Occipital lobe (tissue), 3 donors: ENCODE measurements at places on chromosomes 2 and 18.

GRCh38 chr2:235227590-235227989 is 266.3 kb upstream of the AGAP1 start:
- no peak for DNase-seq

GRCh38 chr2:239818531-239819011 is 206.6 kb downstream of the NDUFA10 start:
- DNase-seq = no peak

- DNase-seq = no peak
Measured at GRCh38 chr2:122205641-122206040, 450.2 kb downstream of the TSN start.

- no peak for DNase-seq
Measured at GRCh38 chr2:129281791-129282530, 697.5 kb upstream of the RAB6C start.

- no peak for DNase-seq
Measured at GRCh38 chr18:46700066-46700824, 43.2 kb upstream of the LOXHD1 start.

DNA sequence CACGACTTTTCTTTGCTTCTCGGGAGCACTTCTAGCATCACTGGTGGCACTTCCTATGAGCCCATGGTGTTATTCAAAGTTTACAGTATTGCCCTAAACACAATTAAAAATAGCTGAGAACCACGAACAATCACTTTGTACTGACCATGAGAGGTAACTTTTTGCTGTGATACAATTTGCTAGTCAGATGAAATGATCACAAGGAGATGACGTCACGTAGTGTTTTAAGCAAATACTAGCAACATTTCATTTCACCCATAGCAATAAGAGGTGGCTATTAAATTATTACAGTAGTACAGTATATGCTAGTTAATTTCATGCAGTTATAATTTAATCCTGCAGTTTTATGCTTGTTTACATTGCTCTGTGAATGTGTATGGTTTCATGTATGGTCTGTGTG is 108.9 kb upstream of the DOK6 start:
- DNase-seq = no peak

- peak; percentile 51 for DNase-seq
Measured at GRCh38 chr2:20378891-20379519, 28.4 kb upstream of the PUM2 start.

DNA sequence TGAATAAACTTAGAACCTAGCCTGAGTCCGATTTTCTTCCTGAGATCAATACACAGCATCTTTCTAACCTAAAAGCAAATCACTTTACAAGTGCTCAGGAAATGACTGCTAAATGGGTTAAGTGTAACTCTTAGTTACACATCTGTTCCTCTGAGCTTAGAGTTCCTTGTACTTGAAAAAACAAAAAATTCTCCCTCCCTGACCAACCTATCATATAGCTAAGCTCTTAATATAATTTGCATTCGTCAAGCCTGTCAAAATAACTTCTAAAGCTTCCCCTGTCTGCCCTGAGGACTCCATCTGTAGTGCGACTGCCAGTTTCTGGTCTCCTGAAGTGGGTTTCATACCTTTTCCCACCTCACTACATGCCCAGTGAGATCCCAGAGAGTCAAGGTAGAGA is 190.4 kb downstream of the NCK2 start:
- DNase-seq = no peak

- DNase-seq = no peak
Measured at GRCh38 chr2:178829299-178829960, 22.2 kb upstream of the TTN start.

- no peak for DNase-seq
Measured at GRCh38 chr18:59660786-59661743, 36.2 kb downstream of the CCBE1 start.

DNA sequence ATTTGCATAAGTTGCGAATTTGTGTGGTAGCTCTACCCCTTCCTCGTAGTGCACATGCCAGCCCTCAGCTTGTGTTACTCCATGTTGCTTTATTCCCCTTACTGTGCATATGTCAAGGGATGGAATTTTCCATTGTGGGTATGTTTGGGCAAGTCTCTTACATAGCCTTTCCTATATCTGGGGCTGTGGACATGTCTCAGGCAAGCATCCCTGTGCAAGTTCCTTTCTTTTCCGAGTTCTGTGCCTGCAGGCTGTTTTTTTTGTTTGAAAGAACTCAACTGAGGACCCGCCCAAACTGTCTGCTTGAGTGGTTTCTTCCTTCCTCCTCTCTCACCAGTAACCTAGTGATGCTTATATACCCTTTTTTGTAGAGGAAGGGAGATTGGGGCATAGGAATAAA is 1739.1 kb upstream of the PIK3C3 start:
- no peak for DNase-seq

DNA sequence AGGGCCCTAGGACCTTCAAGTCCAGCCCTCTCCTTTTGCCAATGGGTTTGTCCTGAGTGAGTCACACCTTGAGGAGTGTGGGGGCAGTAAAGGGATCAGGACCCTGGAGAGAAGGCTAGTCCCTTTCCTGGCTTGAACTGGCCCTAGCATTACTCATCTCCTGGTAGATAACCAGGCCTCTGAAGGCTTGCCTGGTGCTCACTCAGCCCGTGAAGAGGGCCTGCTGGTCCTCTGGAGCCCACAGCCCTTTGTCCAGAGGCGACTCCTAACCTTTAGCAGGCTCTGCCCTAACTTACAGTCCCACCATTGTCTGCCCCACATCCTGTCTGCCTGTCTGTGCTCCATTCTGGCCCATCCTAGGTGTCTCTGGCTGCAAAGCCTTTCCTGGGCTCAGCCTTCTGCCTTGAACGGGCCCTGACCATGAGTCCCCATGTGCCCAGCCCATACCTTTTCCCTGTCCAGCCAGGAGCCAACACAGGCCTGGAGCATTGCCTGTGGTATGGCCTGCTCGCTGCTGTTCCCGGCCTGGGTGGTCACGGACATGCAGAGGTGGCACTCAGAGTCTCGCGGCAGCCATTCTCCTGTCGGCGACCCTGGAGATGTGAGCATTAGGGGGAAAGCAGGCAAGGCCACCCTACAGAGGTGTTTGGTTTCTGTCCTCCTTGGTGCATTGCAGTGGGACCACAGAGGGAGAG is 5.0 kb downstream of the SFTPB start:
- no peak for DNase-seq

GRCh38 chr2:146642066-146642465 is 1202.8 kb upstream of the ACVR2A start:
- DNase-seq = no peak

DNA sequence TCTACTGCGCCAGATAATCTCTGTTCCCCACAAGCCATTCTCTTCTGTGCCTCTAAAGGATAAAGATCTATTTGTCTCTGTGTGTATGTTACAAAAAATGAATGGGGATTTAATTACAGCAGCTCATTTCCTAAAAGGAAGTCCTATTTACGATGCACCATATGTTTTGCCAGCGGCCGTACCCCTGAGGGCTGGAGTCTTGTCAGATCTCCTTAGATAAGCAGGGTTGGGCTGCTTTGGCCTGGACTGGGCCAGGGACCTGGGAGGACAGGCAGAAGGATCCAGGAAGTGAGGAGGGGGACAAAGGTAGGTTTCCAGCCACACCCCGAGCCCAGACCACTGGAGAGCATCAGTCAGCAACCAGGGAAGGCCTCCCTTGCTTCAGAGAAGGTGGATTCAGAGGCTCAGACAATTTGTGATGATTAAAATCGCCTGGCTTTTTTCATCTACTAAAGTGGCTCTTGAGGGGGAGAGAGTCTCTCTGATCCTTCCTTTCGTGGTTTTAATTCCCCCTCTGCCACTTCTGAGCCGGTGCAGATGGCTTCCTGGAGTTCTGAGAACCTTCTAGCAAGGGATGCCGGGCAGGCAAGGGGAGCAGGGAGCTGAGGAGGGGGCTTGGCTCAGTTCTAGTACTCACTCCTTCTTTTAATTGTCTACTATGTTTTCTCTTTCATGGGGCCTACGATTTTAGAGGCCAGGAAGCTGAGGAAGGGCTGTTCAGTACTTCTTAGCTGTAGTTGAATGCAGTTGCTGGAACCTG is 42.1 kb downstream of the MYCN start:
- no peak for DNase-seq

DNA sequence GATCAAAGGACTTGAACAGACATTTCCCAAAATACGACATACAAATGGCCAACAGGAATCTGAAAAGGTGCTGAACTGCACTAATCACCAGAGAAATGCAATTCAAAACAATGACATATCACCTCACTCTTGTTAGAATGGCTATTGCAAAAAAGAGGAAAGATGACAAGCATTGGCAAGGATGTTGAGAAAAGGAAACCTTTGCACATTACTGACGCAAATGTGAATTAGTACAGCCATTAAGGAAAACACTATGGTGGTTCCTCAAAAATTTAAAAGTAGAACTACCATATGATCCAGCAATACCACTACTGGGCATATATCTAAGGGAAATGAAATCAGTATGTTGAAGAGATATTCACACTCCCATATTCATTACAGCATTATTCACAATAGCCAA is 57.7 kb upstream of the ASPRV1 start:
- DNase-seq = no peak

GRCh38 chr2:219484343-219485200 is 14.1 kb upstream of the GMPPA start:
- DNase-seq = no peak

GRCh38 chr18:60232541-60232940 is 140.0 kb downstream of the MC4R start:
- no peak for DNase-seq

GRCh38 chr2:238387332-238387731 is 39.4 kb upstream of the ASB1 start:
- no peak for DNase-seq

GRCh38 chr18:44035554-44035953 is 645.1 kb upstream of the SETBP1 start:
- DNase-seq = no peak

- DNase-seq = no peak
Measured at GRCh38 chr2:57450170-57450569, 596.4 kb upstream of the VRK2 start.

- DNase-seq = no peak
Measured at GRCh38 chr2:124693156-124693555, 668.1 kb downstream of the CNTNAP5 start.

DNA sequence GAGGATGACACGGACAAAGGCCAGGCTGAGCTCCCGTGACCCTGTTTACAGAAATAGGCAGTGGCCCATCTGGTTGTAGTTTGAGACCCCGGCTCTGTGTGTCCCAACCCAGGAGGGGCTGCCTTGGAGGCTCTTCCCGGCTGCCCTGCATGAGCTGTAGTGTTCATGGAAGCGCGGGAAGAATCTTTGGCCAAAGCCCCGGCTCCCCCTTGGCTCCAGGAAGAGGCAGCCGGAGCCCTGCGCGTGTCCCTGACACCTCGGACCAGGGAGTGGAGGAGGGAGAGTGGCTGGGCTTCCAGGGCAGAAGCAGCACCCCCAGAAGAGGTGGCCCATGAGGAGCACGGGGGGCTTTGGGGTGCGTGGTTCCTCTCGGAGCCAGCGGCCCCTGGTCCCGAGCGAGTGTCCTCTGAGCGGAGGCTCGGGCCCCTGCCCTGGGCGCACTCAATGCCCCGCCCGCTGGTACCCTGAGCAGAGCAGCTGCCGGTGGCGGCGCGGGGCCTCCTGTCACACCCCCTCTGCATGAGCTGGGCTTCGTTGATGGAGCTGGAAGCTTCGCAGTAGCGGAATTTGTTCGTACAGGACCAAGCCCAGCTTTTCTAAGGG is 21.7 kb downstream of the GPR35 start:
- no peak for DNase-seq

- no peak for DNase-seq
Measured at GRCh38 chr2:194706179-194706578, 950.8 kb upstream of the SLC39A10 start.

DNA sequence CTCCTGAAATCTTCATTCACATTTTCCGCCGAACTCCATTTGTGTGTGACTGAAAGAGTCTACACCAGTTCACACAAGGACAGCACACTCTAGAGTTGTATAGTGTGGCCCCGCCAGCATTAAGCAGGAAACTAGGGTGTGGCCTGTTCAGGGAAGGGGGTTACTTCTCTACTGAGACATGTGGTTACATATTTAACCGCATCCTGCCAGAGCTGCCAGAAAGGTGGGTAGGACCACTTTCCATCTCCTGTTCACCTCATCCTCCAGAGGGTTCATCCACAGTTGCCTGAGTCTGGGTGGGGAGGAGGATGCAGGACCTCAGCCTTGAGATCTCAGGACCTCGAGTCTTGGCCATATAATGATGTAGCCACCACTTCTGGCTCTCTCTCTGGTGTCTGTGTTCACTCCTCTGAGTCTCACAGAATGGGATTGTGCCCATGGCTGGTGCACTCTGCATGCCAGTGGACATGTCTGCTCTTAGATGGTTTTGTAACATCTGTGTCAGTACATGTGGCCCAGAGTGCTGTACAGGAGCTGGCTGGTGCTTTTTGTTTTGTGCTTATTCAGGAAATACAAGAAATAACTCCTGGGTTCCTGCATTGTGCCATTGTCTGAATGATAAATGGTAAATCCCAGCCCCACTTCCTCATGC is 7.7 kb upstream of the SP140L start:
- DNase-seq = no peak

GRCh38 chr2:14039134-14039533 is 593.4 kb upstream of the LRATD1 start:
- DNase-seq = no peak

DNA sequence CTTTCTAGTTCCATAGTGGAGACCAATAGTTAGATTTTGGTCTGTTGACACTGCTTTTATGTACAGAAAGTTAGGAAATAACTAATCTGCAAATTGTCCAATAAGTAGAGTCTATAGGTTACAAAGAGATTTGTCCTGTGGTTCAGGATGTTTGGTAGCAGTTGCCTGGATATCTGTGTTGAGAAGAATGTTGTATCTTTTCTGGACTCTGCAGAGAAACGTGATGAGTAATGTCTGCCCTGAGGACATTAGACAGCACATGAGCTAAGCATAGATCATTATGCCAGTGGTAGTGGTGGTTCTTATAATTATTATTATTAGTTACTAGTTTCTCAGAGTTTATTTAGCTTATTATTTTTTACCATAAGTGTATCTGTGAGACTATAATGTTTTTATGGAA is 65.8 kb downstream of the ANKRD62 start:
- no peak for DNase-seq

- peak; percentile 0 for DNase-seq
Measured at GRCh38 chr2:136920652-136921333, 155.4 kb downstream of the THSD7B start.

GRCh38 chr2:129742415-129743180 is 236.9 kb upstream of the RAB6C start:
- DNase-seq = no peak

DNA sequence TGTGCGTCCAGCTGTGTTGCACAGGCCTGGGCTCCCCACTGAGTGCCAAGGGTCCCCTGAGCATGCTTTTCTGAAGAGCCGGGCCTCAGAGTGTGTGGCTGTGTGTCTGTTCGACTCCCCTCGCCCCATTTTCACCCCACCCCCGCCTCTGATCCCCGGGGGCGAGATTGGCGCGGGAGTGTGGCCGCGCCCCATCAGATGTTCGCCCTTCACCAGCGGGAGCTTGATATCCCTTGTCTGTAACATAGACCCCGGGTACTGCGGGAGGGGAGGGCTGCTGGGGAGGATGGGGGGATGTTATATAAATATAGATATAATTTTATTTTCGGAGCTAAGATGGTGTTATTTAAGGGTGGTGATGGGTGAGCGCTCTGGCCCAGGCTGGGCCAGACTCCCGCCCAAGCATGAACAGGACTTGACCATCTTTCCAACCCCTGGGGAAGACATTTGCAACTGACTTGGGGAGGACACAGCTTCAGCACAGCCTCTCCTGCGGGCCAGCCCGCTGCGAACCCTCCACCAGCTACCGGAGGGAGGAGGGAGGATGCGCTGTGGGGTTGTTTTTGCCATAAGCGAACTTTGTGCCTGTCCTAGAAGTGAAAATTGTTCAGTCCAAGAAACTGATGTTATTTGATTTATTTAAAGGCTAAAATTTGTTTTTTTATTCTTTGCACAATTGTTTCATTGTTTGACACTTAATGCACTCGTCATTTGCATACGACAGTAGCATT is 1.5 kb downstream of the RHOB start:
- DNase-seq = peak; percentile 29

- no peak for DNase-seq
Measured at GRCh38 chr2:237980751-237981150, 13.9 kb downstream of the UBE2F start.
